ENCODE measurements at places on chromosomes 5 and 9. TPM values are rescaled to one million over a fixed set of nuclear protein-coding genes. Genes with fewer than 3 reads are reported as not detected.

The NIPAL4 gene
- 1.8 TPM for total RNA-seq

The HEMGN gene
- total RNA-seq, result 0.10 TPM

- DNase-seq, result no peak
Observed at GRCh38 chr9:79001012-79001411, 570.8 kb upstream of the TLE4 start.

DNA sequence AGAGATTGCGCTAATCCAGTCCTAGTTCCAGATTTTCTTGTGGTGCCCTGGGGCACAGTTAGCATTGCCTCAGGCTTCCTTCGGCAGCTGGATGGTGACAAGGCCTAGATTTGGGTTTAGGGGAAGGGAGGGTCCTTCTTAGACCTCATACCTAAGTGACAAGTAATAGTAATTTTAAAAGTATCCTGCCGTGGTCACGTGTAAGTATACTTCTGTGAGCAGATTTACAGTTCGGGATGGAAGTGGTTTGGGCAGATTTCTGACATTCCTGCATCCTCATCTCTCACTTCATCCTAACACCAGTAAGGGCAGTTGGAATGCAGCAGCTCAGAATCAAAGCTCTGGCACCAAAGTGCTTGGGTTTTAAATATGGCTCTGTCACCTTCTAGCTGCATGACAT lies 71.6 kb downstream of the LRRC70 start:
- DNase-seq, result no peak

DNA sequence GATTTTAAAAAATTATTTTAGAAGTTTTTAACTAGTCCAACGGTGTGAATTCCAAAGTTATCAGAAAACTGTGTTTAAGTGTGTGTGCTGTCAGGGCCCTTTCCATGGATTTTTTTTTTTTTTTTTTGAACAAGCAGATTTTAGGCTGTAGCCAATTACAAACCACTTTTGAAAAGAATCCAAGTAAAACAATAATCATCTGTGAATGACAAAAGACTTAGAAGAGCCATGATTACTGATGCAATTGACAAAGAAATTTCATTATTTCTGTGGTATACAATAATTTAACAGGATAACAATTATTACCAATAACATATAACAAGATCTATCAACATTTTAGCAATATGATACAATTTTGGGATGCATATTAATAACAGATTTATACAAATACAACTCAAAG lies 16.2 kb upstream of the PAIP1 start:
- no peak for DNase-seq

DNA sequence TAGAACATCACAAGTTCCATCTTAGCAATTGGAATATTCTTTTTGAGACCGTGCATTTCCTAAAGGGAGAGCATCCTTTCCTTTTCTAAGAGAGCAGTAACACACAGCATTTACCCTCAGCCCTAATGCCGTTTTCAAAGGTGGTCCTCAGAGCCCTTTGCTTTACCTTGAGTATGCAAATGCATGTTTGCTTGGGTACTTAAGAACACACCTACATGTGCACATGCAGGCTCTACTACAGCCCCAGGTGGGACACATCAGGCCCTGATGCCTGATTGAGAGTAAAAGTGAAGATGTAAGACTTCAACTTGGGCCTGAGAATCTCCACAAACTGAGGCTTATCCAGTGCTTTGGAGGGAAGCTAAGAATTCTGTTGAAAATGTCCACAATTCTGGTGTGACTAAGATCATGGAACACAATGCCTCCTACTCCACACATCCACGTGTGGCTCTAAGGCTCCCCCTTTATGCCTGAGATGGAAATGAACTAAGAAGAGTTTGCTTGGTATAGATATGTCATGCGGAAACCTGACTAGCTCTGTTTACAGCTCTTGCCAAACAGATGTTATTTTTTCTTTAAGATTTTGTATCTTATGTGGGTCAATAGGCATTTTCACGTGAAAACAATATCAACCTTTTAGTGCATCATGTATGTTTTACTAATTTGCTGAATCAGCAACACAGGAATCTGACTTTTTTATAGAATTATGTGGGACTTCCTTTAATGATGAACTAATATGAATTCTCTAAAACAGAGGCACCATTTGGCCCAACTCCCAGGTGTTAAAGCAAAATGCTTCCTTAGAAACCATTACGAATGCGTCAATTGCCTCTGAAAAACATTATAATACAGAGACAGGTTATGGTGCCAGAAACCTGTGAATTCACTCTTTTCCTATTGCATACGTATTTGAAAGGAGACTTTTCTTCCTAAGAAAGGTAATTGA lies 48.9 kb upstream of the SLC2A8 start:
- DNase-seq, result no peak

GRCh38 chr5:2155556-2155955 lies 272.8 kb upstream of the IRX4 start:
- no peak for DNase-seq

DNA sequence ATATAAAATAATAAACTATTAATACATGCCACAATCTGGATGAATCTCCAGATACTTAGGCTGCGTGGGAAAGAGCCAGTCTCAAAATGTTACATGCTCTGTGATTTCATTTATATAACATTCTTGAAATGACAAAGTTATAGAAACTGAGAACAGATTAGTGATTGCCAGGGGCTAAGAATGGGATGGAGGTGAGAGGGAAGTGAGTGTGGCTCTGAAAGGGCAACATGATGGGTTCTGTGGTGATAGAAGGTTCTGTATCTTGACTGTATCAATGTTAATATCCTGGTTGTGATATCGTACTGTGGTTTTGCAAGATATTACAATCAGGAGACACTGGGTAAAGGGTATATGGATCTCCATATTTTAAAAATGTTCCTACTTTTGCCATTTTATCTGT lies 50.7 kb downstream of the SPEF2 start:
- no peak for DNase-seq

DNA sequence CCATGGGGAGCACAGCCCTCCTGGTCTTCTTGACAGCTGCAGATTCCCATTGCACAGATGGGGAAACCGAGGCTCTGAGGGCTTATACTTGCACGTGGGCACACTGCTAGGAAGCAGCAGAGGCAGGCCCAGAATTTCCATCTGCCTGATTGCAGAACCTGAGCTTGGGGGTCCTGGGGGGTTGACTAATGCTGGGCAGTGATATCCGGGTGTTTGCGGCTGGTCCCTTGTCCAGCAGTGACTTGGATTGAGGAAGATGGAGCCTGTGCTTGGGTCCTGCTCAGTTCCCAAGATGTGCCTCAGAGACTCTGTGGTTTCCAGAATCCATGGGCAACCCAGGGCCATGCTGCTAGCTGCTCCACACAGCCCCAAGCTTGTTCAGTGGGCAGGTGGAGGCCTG lies 91.2 kb downstream of the PHF2 start:
- DNase-seq, result peak; percentile 4

DNA sequence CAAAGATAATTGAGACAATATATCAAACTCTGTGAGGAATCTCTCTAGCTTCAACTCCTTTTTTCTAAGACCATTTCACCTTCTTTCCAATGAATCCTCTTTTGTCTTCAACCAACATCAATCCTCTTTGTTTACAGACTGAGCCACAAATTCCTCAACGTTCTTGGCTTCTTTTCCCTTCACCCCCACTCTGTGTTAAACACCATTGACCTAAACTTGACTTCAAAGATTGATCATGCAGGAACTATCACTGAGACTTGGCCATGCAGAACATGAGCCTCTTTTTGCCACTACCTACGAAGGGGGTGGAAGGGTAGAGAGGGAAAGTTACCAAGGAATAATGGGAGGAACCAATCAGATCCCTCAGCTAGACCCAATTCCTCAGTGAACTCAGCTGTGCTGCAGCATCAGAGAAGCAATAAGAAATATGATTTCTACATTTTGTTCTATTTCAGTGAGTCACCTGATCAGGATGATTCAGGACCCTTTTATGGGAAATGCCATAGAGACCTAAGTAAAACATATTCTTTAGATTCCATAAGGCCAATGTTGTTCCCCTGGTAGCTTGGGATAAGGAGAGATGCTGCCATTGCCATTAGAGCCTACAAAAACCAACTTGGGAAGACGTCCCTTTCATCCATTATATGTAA lies 187.7 kb upstream of the RGMB start:
- no peak for DNase-seq

DNA sequence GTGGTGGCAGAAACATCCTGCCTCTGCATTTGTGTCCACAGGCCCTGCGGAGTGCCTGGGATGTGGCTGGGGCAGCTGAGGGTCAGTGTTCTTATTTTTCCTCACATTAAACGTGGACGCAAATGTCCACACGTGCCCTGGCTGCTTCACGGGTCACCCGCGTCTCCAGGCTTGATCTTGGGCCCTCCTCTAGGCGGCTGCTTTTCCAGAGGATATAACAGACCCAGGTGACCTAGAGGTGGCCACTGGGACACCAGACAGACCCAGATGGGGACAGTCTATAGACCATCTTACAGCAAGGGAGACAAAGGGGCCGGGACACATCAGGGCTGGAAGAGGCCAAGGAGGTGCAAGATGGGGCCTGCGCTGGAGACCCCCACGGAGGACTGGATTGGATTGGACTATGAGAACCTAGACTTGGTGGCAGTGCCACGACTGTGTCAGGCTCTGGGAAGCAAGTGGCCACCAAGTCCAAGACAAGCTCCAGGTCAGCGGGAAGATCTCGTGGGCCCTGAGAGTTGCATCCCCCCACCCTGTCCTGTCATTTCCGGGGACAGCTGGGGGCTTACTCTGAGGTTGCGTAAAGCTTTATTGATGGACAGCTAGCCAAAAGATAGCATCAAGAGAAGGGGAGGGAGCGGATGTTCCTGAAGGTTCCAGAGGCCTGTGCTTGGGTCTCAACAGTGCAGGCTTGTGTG lies 6.9 kb downstream of the WNK2 start:
- DNase-seq, result peak; percentile 11

DNA sequence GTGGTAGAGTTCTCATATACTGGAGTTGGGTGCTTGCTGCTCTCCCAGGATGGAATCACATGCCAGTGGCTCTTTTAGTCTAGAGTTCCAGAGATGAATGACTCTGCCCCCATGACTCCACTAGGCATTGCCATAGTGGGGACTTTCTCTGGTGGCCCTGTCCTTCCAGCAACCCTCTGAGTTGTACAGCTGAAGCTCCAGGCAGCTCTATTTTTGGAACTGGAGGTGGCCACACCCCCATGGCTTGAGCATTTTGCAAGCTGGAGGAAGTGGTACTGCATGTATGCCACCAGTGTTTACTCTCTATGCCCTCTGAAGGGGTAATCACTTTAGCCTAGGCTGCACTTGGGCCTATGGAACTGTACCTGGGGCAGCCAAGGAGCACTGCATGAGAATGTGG lies 112.6 kb downstream of the RANBP17 start:
- no peak for DNase-seq

- DNase-seq, result no peak
Observed at GRCh38 chr5:78808818-78809217, 160.2 kb upstream of the LHFPL2 start.

DNA sequence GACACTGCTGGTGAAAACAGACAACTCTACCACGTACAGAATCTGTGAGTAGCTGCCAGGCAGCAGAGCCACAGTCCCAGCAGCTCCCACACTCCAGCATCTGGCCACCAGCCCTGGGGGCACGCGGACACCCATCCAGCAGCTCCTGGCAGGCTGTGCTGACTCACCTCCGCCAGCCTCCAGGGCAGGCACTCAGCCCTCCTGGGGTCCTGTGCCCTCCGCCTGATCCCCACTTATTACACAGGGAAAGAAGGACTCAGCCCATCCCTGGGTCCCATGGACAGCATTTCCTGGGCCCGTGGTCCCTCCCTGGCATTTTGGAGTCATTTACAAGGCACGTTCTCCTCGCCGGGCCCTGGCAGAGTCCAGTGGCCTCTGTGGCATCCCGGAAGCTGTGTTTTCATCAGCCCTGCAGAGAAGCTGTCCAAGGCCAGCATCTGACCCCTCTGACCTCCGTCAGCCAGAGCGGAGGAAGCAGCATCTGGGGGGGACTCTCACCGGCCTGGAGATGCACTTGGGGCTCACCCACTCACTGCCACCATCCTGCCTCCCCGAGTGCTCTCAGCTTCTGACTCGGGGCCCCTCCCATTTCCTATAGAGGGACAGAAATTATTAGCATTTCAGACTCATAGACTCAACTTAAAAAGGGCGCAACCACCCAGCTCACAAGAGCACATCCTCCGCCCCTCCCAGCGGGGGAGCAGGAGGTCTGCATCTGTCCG lies 21.6 kb downstream of the PAEP start:
- no peak for DNase-seq

DNA sequence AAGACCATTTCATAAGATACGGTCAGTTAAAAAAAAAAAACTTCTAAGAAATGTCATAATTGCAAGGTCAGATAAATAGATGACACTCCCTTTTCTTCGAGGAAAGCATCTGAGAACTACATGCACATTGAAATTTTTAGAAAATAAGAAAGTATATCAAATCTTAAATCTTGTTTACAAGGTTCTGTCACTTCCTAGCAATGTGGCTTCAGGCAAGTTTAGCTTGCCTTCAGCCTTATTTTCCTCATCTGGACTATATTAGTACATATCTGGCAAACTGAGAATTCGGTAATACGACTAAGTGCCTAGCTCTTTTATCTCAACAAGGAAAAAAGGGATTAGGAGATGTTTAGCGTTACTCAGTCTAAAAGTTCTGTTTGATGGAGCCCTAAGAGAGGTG lies 32.5 kb upstream of the OR2K2 start:
- DNase-seq, result no peak

GRCh38 chr5:126851501-126852011 lies 74.6 kb downstream of the LMNB1 start:
- peak; percentile 51 for DNase-seq

- DNase-seq, result no peak
Observed at GRCh38 chr9:137807721-137808703, 69.6 kb upstream of the CACNA1B start.

DNA sequence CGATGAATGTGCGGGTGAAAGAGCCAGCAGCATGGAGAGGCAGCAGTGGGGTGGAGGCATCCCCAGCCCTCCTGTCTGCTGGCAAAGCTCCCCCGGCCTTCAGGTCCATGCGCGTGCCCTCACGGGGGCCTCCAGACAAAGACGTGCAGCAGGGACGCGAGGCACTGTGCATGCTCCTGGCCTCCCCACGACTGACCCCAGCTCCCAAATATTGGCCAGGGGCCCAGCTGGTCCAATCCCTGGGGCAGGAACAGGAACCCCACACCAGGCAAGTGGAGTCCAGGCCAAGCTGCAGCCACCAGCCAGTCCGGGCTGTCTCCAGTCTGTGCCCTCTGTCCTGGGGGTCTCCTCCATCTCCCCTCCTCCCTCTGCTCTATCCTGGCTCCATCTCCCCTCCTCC lies 33.5 kb upstream of the LRRC14B start:
- DNase-seq, result no peak

- no peak for DNase-seq
Observed at GRCh38 chr9:92740446-92740961, 24.1 kb downstream of the BICD2 start.

DNA sequence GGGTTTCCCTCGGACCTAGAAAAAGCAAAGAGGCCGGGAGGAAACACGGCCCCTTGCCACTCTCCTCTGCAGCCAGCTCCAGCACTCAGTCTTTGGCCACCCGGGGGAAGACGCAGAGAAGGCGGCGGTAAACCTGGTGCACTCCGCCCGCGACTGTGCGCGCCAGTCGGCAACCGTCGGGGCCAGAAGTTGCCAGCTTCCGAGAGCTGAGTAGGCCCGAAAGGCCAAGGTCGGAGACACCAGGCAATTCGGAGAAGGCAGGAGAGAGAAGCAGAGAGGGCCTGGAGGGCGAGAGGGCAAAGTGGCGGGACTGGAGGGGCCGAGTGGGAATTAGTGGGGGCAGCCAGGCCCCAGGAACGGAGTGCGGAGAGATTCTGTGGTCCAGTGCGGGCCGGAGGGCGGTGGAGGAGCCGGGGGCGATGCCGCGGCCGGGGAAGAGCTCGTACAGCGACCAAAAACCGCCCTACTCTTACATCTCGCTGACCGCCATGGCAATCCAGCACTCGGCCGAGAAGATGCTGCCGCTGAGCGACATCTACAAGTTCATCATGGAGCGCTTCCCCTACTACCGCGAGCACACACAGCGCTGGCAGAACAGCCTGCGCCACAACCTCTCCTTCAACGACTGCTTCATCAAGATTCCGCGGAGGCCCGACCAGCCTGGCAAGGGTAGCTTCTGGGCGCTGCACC lies at the start of gene FOXB2:
FOXB2 (plus strand) TSS at position 420 of the 690 bp plus-strand sequence; CDS start at position 420, 0 bp downstream.
- no peak for DNase-seq

All from left cardiac atrium (tissue), 4 donors.